HS-27A (cell line): ENCODE measurements at places on chromosomes 3 and 15.

GRCh38 chr15:23736033-23736673 is 49.0 kb upstream of the NDN start:
- DNase-seq, result no peak

DNA sequence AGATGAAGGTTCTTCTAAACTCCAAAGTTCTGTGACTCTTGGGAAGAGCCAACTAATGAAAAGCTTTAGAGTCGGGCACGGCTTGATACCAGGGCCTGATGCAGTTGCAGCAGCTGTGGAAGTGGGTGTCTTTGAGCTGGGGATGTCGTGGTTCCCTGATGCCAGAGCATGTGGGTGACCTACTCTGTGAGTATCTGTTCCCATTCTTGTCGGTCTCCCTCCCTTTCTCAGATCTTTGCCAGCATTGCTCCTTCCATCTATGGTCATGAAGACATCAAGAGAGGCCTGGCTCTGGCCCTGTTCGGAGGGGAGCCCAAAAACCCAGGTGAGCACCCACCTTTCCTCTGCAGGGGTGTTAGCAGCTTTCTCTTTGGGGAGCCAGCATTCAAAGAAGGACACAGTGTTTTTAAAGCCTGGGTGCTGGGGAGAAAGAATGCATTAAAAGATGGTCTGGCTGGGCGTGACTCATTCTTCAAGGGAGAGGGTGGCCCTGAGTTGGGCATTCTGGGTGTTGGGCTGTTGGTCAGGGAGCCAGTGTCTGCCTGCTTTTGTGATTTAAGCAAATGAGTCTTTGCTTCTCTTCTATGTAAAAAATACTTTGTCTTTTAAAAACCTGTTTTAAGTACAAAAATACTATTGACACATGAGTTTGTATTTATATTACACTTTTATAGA is 13.2 kb upstream of the PODXL2 start:
- no peak for DNase-seq

- DNase-seq, result peak; percentile 92
These were observed 70.7 kb downstream of the WNT5A start for GRCh38 chr3:55416331-55416821.

DNA sequence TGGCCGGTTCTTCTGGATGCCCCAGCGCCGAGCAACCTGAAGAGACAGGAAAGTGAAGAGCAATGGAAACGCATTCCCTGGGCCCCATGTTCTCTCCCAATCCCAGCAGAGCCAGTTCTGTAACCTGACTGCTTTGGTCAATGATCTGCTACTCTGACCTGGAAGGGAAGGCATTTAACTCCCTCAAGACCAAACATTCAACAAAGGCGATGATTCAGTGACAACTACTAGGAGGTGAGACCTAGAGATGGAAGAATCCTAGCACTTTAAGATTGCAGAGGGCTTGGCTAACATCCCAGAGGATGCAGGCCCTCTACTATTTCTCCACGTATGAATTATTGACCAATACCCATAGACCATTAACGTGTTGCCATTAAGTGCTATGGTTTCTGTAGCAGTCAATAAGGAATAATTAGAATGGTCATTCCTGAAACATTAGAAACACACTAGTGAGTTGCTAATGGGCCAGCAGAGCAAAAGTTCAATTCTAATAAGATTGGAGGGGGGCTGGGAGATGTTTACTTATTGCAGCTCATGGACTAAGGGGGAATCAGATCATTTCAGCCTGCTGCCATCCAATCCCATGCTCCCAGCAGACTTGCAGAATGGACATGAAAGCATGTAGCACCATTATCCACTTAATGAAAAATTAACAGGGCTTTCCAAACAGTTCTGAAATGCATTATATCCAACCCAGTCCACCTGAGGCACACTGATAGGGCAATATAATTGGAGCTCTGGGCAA is 56.6 kb downstream of the ETV5 start:
- no peak for DNase-seq

GRCh38 chr3:80014576-80014975 is 246.8 kb upstream of the ROBO1 start:
- peak; percentile 89 for DNase-seq

DNA sequence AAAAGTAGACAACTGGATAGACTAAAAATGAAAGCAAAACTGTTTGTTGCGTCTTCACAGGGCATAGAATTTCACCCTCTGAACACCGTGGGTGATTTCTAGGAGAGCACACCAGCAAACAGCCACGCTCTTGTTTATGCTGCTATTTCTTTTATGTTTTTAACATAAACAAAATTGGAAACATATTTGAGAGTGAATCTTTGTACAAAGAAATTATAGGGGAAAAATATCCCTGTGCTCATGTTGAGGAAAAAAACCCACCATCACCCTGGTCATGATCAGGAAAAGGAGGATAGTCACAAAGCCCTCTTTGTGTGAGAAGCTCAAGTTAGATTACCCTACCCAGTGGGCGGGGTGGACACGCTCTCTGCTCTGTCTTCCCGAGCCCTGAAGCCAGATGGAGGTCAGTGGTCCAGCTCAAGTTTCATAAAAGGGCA is 313.3 kb downstream of the SATB1 start:
- no peak for DNase-seq

DNA sequence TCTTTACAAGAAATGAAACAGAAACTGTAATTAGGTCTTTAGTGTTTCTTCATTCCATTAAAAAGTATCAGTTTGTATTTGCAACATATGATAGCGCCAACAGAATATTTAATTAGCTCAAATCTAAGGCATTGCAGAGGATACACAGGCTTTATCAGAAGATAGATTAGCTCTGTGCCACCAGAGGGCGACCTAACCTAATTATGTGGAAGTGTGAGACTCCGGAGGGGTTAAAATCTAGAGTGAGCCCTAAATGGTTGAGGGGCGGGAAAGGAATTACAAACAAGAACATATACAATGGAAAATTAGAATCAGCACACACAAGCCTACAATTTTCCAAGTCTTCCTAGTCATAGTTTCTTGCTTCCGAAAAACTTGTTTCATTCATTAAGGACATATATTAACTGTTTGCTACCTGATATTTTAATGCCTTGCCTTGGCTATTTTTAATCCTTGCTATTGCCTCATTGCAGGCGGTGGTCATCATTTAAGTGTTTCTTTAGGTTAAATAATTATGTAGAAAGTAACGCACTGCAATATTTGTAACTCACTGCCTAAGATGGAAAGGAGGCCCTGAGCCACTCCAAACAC is 18.0 kb upstream of the RYR3 start:
- DNase-seq, result peak; percentile 24
